Pancreas (tissue), 10 donors: ENCODE measurements at places on chromosomes 16 and 17. TPM values are rescaled to one million over a fixed set of nuclear protein-coding genes. Genes with fewer than 3 reads are reported as not detected.

The ACSM2A gene
- polyA plus RNA-seq = not detected

The SLFN14 gene
- not detected for polyA plus RNA-seq

The PRSS27 gene
- 2.0 TPM for polyA plus RNA-seq

The PRSS33 gene
- 0.05 TPM for polyA plus RNA-seq

The OTOP3 gene
- polyA plus RNA-seq = 0.35 TPM

The CCL1 gene
- not detected for polyA plus RNA-seq

The KRTAP9-6 gene
- polyA plus RNA-seq = not detected

The HCRT gene
- polyA plus RNA-seq = not detected

The CYGB gene
- polyA plus RNA-seq = 10.3 TPM

DNA sequence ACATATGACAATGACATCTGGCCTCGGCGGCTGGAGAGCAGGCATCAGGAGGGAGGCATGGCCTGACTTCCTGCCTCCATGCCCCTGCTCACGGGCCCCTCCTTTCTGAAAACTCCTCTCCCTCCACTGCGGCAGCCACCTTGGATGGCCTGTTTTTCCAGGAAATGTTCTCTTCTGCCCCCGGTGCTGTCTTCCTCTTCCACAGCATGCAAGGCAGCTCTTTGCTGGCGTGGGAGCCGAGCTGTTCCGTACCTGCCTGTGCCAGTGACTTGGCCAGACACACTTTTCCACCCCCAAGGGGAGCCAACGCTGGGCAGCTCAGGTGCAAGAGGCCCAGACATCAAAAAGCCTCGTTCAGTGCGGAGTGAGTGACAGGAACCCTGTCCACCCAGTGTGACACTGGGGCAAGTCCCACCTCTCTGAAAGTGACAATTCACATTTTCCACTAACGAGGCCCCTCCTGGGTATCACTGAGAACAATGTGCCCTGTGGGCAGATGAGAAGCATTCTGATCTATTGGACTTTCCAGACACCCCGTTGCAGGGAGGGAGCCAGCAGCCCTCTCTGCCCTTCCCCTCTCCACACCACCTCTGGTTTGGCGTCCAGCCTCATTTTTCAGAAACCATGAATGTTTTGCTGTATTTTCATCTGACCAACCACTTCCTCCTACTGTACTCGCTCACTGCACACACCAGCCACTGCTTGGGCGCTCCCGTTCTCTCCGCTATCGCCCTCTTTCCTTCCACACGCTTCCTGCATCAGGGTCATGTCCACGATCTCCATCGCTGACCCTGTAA, 31.2 kb downstream of the NSMCE1 start:
- DNase-seq = no peak

DNA sequence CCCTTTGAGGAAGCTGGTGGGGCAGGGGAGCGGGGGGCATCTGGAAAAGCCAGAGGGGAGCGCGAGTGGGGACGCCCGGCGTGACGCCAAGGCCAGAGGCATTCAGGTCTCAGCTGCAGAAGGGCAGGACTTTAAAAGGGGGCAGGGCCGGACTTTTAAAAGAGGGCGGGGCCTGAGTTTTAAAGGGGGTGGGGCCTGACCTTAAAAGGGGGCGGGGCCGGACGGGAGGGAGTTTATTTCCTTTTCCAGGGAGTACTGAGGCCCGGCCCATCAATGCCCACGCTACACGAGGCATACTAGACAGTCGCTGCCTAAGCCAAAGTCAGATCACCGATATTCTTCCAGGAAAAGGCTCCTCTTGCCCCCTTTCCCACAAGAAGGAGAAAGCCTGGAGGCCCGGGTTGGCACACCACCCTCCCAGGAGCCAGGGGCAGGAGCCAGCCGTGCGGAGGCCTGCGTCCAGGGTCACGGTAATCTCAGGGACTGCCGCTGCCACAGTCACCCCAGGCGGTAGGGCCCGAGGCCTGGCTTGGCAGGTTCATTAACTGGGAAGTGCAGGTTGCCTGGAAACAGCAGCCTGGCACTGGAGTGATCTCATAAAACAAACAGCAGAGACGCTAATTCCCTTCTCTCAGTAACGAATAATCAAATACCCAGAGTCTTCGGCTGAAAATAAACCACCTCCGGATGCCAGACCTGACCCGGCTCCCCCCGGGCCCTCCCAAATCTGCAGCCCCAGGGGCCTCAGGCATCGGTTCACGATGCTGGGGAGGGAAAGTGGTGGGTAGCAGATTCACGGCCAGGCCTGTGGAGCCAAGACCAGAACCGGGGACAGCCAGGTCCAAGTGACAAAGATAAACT, 90.7 kb downstream of the TIMM22 start:
- peak; percentile 94 for DNase-seq

GRCh38 chr17:66673668-66674276, 161.1 kb upstream of the CACNG5 start:
- no peak for DNase-seq

DNA sequence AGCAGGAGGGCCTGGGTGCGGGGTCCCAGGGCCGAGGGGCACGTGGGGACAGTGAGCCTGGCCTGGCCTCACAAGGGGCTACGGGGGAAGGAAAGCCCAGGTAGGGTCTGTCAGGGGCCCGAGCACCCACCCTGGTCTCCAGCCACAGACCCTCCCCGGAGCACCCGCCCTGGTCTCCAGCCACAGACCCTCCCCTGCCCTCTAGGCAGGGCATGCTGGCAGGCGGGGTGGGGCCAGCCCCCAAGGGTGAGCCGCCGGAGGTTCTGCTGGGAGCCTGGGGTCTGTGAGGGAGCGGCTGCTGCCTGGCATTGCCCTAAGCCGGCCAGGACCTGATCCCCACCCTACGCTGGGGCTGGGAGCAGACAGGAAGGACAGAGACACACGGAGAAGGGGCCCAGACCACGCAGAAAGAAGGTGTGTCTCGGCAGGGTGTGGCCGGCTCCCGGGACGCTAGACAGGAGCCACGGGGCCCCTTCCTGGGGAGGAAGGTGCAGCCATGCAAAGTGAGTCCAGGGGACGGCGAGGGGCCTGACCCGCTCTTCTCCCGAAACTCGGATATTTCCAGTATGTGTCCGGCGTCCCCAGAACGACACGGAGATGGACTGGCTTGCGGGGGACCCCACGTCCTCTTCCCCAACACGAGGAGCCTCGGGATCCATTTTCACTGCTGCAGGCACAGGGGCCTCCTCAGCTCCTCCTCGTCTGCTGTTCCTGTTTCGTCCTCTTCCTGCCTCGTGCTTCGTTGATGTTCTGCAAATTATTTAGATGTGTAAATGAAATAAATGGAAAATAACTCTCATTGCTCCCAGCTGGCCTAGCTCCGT, 15.5 kb downstream of the UTS2R start:
- no peak for DNase-seq

- no peak for DNase-seq
These were observed 268.6 kb upstream of the FOXF1 start for GRCh38 chr16:86241681-86242080.

DNA sequence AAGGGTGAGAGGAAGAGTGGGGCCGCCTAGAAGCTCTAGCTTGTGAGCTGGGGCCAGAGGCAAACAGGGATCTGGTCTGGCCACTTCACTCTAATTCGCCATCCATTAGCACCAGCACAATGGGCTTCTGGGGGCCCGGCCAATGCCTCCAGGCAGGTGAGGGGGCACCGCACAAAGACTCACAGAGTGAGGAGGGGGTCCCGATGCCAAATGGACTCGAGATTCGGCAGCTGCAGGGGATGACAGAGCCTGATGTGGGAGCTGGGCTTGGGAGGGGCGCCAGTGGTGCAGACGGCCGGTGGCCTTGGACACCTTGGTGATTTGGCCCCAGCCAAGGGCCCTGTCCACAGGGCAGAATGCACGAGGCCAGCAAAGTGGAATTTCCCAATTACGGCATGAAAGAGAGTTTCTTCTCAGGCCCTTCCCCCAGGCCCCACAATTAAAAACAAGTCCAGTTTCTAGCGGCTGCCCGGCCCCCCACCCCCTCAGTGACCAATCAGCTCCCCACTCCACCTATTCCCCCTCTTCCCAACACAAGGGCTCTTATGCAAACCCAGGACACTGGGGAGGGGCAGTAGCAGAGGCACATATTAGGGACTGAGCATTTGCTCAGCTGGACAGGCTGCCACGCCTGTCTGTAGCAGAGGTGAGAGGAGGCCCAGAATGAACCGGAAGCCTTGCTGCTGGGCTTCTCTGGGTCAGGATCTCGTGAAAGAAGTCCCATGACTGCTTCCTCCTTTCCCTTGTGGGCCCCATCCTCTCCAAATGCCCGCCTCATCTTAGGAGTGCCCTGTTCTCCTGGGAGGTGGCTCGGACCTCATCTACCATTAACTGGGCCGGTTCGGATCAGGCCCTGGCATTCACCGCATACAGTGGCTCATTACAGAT, 39.4 kb upstream of the MTSS2 start:
- no peak for DNase-seq

DNA sequence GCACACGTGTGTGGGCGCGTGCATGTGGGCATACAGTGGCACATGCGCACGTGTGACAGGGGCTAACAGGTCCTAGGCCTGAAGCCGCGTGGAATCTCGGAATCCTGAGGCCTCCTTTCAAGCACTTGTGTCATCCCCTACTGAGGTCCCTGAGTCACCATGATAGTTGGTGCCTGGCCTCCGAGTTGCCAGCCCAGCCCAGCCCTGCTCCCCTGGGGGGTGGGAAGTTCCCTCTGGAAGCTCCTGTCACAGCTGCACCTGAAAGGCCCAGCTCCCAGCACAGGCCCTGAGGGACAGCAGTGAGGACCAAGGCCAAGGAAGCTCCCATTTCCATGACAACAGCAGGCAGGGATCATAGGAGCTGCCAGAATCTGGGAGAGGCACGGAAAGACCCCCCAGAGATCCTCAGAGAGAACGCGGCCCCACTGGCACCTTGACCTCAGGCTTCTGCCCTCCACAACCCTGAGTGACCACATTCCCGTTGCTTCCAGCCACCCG, 35.4 kb upstream of the ENPP7 start:
- DNase-seq = no peak

GRCh38 chr16:3607161-3607560, 4.2 kb downstream of the SLX4 start:
- no peak for DNase-seq

DNA sequence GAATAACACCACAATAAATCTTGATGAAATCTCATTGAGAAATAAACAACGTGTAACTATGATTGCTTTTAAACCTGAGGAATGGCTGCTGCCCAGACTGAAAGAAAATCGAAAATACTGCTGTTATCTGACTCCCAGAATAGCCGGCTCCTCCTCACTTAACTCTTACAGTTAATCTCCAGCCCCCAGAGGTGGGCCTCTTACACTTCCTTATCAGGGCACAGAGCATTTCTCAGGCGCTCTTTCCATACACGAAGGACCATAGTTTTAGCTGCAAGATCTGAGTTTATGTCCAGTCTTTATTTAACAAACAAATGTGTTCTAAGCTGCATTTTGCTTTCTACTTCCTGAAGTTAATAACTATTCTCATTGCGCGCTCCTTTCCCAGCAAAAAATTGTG, 206.9 kb downstream of the MAP2K4 start:
- no peak for DNase-seq

DNA sequence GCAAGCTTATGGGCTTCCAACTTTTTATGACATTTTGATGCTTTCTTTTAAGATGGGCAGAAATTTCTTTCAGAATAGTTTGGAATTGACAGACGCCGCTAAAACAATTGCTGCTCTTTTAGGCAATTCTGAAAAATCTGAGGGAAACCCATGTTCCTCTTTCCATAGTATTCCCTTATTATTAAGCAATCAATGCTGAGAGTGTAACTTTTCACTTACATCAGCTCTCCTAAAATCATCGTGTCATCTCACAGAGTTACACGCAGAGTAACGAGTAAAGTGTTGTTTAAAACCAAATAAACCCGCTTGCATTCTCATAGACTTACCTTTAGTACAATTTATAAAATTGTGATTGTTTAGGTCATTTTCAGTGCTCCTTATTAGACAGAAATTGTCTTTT, 150.6 kb downstream of the MAF start:
- DNase-seq = no peak

GRCh38 chr16:23466162-23466885, 13.3 kb upstream of the COG7 start:
- no peak for DNase-seq

DNA sequence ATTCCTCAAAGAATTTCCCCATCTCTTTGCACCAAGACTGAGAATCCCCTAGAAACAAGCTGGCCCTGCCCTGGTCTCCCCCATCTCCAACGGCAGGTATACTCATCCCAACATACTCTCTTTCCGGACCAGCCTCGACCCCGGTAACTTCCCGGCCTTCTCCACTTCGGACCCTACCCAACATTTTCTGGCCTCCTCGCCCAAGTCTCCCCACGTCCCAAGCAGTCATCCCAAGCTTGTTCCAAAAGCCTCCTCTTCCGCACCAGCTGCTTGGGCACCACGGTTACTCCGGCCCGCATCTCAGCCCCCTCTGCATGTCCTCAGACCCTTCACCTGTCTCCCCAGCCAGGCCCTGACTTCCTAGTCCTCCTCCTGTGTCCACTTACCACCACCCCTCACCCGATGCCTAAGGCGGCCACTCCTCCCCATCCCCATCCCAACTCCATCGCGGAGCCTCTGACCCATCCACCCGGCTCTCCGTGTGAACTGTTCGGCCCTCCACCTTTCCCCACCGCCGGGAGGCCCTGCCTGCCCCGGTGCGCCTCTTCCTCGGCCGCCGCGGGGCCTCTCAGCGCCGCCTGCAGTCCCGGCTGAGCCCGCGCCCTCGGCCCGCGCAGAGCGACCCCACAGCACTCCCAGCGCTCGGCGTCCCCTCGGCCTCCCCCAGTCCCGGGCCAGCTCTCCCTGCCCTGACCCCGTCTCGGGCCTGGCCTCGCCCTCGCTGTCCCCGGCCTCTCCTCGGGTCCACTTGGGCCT, 994 bp downstream of the PITPNA start:
- DNase-seq = no peak

DNA sequence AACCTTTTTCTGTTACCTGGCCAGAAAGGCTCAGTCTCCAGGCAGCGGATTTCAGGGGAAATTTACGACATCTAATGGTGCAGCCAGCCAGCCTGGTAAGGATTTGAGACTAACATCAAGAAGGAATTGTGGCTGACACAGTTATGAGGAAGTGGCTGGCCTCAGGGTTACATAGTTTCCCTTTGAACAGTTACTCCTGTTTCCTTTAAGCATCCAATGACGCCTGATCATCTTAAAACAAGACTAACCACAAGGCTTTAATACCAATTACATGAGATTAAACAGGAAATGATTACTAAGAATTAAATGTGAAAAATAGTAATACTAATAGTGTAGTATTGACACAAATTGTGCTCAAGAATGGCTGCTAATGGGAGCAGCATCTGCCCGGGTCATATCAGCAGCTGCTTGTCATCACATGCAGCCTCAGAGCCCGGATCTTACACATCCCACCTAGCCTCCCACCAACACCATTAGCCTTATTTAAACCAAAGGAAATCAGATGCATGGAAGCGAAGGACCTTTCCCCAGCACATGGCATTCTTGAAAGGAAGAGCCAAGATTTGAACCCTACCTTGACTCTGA, 431.8 kb downstream of the PMP22 start:
- no peak for DNase-seq

GRCh38 chr17:50832864-50833381, 2.5 kb upstream of the WFIKKN2 start:
- DNase-seq = no peak

GRCh38 chr16:14186007-14186794, 115.1 kb downstream of the MRTFB start:
- no peak for DNase-seq

- DNase-seq = peak; percentile 91
These were observed at the start of gene CYB5D1 for GRCh38 chr17:7857713-7858521. Gene CYB5D1, plus strand, starts transcription at chr17:7858003. Its CDS starts 132 bp downstream, at chr17:7858135.

GRCh38 chr17:77473615-77474226, 333.0 kb downstream of the SEC14L1 start:
- DNase-seq = no peak

GRCh38 chr16:177981-178667, 1.6 kb downstream of the HBA1 start:
- no peak for DNase-seq

GRCh38 chr17:79425686-79426085, 185.2 kb downstream of the RBFOX3 start:
- no peak for DNase-seq
